ENCODE measurements at places on chromosomes 7 and 10.

DNA sequence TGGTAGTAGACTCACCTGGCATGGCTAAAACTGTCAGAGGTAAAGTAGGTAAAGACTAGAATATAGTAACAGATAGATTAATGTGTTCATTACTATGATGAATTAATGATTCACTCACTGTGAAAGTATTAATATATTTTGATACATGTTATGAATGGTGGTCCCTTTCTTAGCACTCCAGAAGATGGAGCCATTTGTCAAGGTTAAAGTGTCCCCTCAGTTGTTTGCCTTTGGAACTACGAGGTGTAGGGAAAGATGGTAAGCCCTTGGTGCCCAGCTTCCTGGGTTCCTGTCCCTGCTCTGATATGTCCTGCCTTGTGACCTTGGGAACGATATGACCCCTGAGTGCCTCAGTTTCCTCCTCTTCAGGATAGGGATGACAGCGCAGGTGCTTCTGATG is 49.4 kb downstream of the HTRA1 start:
- DNase-seq, result no peak

DNA sequence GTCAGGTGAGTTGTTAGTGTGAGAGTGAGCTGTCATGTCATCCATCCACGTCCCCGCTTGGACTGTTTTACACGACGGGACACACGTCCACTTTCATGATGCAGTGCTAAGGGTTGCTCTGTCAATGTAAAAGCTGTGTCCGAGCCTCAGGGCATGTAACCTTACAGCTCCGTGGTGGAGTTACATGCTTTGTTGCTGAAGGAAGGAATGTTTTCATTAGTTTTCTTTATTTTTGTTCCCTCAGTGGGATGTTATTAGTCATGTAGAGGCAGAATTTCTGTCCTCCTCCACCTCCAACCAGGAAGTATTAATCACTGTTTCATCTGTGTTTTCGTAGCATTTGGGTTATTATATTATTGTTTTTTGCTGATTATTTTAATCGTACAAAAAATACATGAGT is 88.6 kb downstream of the NRG3 start:
- DNase-seq, result no peak

DNA sequence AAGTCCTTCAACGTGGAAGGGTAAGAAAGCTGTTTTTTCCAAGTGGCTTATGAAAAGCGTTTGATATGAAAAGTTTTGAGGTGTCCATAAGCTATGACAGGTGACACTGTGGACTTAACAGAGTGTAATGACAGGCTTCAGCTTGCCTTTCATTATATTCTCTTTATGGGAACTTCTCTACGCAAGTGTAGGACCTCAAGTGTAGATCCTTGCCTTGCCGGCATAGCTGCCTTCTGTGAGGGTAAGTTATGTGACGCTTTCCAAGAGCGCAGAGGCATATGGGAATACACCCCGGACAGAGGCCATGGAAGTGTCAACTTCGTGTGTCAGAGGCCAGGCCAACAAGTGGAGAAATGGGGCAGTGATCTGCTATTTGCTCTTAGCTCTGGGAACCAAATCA is 91.9 kb downstream of the GALNT11 start:
- no peak for DNase-seq

- peak; percentile 29 for DNase-seq
Observed at GRCh38 chr7:77537136-77537777, at the start of gene PTPN12. TSS of gene PTPN12 (plus strand) at chr7:77537295. CDS start at chr7:77537547, 252 bp downstream.
